Mononuclear cell (primary cell): ENCODE measurements at places on chromosomes 4 and X. TPM values are rescaled to one million over a fixed set of nuclear protein-coding genes. Genes with fewer than 3 reads are reported as not detected.

SPANXC gene
- not detected for total RNA-seq

SFRP2 gene
- not detected for total RNA-seq

ADH1C gene
- not detected for total RNA-seq

MAGEA10 gene
- total RNA-seq: not detected

NLGN4X gene
- total RNA-seq: under 0.01 TPM

EGF gene
- 7.5 TPM for total RNA-seq
